NCI-H187 (cell line): ENCODE measurements at places on chromosomes 7 and 10.

GRCh38 chr7:129315960-129316359 is 91.1 kb downstream of the AHCYL2 start:
- DNase-seq, result no peak

DNA sequence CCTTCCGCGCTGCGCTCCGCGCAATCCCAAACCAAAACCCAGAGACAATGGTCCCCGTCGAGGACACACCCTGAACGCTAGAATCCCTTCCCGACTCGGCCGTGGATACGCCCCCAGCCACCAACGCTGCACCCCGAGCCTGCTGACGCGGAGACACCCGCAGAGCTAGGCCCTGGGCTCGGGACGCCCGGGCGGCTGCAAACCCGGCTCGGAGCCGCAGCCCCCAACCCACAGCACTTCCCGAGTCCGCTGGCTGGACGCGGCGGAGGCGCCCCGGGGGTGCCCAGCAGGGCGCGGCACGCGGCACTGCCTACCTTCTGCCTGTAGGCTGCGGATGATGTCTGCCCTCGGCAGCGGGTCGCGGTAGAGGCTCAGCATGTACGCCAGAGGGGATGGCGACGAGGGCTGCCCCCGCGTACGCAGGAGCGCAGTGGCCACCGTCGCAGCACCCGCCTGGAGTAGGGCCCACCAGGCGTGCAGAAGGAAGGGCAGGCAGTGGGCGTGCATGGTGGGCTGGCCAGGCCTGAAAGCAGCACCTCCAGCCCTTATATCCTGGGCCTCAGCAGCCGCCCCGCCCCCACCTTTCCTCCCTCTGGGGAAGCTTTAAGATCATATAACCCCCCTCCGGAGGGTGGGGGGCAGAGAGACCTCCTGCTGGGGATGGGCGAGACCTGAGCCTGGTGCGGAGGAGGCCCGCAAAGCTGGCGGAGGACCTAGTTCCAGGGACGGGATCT is at the start of gene NODAL:
NODAL (minus strand) TSS at position 521 of the 734 bp plus-strand sequence; CDS start at position 507, 14 bp downstream.
- no peak for DNase-seq

DNA sequence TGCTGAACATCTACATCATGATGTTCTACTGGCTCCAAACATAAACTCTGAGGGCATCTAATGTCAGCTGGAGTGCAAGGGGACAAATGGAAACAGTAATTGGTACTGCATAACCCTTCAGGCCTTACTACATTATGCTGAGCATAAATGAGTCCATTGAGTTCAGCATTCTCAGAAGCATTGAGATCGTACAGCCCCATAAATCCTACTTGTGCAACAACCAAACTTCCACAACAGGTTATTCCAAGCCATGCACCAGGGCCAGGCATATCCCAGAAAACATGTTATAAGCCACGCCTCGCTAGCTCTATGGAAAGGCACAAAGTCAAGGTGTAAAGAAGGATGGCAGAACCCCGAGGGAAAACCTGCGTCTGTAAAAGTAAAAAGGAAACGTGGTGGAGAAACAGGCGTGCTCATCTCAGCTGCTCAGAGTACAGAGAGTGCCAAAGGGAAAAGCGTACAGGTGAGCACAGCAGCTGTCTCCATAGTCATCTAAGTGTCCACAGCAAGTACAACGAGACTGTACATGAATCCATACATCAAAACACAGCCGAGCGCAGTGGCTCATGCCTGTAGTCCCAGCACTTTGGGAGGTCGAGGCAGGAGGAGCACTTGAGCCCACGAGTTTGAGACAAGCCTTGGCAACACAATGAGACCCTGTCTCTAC is 124.6 kb downstream of the PARD3 start:
- no peak for DNase-seq

DNA sequence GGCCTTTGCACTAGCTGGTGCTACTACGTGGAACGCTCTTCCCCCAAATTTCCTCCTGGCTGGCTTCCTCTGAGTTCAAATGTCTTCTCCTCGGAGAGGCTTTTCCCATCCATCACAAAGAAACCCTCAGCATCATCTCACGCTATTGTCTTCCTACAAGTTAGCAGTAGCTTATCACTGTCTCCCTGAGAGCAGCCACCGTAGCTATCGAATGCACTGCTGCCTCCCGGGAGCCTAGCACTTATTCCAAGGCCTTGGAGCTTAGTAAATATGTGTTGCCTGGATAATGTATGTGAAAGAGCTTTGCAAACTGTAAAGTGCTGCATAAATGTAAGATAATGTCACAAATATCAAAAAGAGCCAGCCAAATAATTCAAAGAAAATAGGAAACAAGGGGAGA is 124.4 kb downstream of the KCNMA1 start:
- DNase-seq, result no peak

DNA sequence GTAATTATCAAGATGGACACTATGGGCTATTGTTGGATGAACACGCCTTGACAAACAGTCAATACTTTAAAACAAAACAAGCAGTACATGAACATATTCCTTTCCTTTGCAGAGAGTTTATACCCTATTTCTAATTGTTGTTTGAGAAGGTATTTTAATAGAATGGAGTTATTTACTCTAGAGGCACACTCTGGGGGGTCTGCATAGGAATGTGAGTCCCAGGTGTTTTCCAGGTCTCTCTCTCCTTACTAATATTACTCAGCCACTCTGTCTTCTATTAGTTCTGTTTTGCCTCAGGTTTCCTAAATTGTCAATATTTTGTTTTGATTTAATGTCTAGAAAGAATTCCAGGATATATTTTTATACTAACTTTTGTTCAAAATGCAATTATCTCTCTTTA is 1091.4 kb downstream of the CNTNAP2 start:
- DNase-seq, result no peak

DNA sequence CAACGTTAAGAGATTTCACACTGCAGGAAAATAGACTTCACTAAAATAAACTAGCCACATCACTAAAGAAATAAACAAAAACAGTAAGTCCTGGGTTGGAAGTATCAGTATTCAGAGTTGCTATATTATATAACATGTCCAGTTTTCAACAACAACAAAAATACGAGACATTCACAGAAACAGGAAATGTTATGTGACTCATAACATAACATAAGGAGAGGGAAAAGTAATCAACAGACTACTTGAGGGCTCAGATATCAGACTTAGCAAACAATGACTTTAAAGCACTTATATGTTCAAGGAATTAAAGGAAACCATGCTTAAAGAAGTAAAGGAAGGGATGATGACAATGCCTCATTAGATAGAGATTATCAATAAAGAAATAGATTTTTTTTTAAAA is 73.5 kb upstream of the MKLN1 start:
- DNase-seq, result no peak

DNA sequence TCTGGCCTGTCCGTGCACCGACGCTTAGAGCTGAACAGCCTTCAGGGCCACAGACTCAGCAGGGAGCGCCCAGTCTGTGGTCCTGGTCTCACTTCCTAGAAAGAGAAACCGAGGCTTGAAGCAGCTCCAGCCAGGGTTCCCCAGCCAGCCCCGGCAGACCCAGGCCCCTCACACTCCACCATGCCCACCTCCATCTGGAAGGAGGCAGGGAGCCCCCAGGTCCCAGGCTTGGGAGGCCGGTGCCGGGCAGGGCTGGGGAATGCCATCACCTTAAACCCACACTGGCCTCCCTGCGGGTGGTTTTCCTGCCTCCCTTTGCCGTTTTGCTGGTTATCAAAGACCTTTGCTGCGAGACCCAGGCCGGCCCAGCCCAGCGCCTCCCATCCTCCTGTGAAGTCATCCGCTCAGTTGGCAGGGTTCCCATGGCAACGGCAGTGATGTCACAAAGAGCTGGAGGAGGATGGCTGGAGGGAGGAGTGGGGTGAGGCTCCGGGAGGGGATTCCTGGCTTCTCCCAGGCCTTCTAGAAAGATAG is 24.0 kb downstream of the ELFN1 start:
- no peak for DNase-seq

DNA sequence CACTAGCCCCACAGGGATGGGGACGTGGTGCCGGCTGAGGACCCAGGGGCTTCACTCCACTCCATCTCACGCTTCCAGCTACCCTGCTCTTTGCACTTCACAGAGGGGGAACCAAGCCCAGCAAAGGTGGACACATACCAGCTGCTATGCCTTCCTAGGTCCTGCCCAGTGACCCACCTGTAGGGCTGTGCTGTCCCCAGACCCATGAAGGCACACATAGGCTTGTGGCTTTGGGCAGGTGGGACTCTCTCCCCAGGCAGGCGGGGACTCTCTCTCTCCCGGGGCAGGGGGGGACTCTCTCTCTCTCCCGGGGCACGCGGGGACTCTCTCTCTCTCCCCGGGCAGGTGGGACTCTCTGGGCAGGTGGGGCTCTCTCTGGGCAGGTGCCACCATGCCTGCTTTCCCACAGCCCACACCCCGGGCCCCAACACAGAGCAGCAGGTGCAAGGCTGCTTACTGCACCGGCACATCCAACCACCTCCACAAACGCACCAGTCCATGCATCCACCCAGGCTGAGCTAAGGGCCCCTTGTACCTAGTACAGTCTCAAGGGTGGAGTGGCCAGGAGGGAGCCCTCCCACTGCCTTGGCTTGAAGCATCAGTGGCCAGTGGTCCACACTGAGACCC is 13.8 kb upstream of the GPR146 start:
- DNase-seq, result no peak

GRCh38 chr7:23628370-23628769 is 31.2 kb downstream of the CCDC126 start:
- DNase-seq, result no peak

DNA sequence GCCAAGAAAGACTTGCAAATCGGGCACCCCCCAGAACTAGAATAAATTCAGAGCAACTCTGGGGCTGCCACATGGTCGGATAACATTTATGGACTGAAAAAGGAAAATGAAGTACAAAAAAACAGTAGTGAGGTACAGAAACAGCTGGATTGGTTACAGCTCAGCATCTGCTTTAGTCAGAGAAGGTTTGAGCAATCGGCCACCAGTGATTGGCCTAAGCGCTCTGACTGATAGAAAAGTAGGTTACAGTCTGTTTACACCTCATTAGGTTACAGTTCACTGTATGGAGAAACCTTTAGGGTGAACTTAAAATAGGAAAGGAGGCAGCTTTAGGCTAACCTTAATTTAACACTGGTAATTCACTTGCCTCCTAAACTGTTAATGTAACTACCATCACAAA is 102.0 kb upstream of the DKK1 start:
- no peak for DNase-seq

- no peak for DNase-seq
Observed at GRCh38 chr7:66758950-66759628, 18.6 kb downstream of the RABGEF1 start.
